A549 (cell line): ENCODE measurements at places on chromosomes 11 and 22.
A peak's percentile ranks its signal among the peaks of the same experiment; 100 is the strongest.

- DNase-seq, result no peak
Observed at GRCh38 chr11:45274206-45274605, 11.9 kb downstream of the SYT13 start.

- no peak for DNase-seq
Observed at GRCh38 chr11:125267548-125267947, 103.0 kb downstream of the PKNOX2 start.

DNA sequence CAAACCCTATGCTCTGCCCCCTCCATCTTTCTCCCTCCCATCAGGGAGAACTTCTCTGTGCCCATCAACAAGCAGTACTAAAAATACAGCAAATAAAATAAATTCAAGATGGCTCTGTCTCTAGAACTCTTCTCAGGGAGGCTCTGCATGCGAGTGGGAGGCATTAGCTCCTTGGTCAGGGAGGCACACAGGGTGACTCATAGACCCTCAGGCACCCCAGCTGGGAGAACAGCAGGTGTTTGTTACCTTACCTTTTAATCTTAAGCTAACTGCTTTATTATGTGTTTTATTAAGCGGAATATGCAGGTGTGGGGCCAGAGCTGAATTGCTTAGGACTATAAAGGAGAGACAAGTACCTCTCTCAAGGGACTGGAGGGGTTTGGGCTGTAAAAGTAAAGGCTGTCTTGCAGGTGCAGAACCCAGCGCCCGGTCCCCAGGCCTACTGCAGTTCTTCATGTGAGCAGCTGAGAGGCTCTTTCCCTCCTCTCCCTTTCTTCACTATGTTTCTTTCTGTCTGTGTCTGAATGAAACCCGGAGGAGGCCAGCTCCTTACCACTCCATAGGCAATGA lies 20.8 kb downstream of the CSNK2A3 start:
- DNase-seq, result no peak

DNA sequence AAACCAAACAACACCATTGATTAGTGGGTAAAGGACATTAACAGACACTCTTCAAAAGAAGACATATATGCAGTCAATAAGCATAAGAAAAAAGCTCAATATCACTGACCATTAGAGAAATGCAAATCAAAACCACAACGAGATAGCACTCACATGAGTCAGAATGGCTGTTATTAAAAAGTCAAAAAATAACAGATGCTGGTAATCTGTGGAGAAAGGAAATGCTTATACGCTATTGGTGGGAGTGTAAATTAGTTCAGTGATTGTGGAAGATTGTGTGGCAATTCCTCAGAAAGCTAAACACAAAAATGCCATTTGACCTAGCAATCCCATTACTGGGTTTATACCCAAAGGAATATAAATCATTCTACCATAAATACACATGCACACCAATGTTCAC lies 182.6 kb downstream of the TRPC6 start:
- no peak for DNase-seq

DNA sequence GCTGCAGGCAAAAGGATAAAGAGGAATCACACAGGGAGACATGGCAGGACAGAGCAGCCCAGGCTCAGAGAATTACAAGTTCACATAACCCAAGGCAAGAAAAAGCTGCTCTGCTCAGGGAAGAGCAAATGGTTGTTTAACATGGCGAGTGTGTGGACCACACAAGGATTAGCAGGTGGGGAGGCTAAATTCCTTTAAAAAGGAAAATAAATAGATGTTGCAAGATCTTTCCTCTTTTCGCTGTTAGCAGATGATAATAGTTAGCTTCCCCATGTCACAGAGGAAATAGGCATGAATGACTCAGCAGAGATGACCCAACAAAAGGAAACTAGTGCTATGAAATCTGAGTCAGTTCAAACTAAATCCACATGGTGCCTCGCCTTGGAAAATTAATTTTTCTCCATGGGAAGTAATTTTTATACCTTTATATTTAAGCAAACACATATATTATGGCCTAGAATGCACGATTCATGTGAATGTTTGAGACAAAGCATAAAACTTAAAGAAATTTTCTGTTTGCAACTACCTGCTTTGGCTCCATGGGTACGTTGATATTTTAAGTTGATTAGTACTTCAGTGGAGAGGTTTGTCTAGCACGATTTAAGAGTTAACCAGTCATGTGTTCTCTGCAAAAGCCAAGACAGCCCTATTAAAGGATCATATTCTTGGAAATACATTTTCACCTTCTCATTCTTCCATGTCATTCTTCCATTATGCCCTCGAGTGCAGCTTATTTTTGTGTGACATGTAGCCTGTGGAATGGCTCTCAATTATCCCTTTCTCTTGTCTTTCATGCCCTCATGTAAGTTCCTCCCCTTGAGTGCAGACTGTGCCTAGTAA lies 38.5 kb upstream of the FJX1 start:
- DNase-seq, result peak; percentile 82
